ENCODE measurements at places on chromosomes 12 and 14.

- no peak for ATAC-seq
These were observed 32.7 kb downstream of the GPHB5 start for GRCh38 chr14:63286071-63286470.

GRCh38 chr14:24605435-24606190 is 3.9 kb downstream of the GZMH start:
- ATAC-seq = peak; percentile 70

GRCh38 chr12:112908548-112908947 is 1.8 kb downstream of the OAS1 start:
- ATAC-seq = no peak

- ATAC-seq = no peak
These were observed 55.9 kb upstream of the DIO3 start for GRCh38 chr14:101505236-101505970.

DNA sequence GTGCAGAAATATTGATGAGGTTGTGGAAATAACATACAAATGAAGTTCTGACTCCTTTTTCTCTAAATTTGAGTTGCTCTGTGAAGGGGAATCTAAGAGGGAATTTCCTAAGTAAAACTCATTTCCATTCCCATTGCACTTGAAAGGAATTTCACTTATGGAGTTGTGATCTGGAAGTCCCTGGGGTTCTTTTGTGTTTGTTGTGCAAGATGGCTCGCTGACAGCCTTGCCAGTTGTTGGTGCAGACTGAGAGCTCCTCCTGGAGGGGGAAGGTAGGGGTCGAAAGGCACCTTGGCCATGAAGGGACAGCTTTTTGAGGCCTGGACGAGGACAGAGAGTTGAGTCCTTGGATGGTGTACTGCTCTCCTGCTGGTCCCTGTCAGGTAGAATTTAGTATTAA is 72.0 kb downstream of the C12orf56 start:
- no peak for ATAC-seq

GRCh38 chr12:60211244-60211643 is 615.4 kb downstream of the SLC16A7 start:
- no peak for ATAC-seq

- no peak for ATAC-seq
These were observed 1.2 kb downstream of the SCNN1A start for GRCh38 chr12:6374028-6374785.

DNA sequence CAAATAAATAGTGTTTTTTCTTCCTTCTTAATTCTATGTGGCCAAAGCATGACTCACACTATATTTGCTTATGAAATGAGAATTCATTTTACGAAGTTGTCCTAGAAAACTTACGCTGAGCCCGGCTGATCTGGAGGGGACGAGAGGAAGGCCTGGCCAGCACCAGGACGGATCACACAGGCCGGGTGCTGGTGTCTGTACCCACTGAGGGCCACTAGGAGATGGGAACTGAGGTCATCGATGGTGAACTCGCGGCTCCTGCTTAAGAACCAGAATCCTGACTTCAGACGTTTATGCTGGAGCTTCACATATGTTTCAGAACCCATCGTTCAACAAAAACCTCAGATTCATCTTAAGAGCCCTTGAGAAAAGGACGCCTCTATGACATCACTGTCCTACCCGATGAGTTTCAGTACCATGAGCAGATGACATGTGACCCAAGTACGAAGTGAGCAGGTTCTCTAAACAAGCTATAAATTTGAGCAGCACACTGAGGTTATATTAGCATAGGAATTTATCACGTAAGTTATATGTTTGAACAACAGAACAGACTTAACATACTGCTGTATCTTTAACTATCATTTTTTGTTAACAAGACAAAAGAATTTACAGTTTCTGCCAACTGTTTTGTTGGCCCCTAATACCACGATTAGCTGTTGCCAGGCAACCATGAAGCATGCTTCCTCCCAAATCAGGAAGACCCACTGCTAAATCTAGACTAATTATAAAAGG is 111.9 kb downstream of the FOXN3 start:
- ATAC-seq = peak; percentile 22

DNA sequence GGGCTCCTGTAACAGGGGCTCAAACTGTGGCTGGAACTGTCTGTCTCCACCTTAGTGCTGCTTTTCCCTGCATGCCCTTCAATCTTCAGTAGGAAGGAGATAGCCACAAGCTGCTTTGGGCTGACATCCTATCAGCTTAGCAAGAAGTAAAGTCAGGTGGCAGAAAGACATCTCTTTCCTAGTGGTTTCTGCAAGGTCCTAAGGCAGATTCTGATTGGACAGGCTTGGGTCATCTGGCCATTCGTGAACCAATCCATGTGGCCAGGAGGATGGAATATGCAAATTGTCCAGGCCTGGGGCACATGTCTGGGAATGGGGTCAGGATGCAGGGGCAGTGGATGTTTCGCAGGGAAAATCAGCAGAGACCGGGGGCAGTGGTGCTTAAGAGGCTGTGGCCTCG is 5.2 kb downstream of the RITA1 start:
- ATAC-seq = no peak

GRCh38 chr14:59116984-59117415 is 71.5 kb upstream of the DAAM1 start:
- peak; percentile 61 for ATAC-seq

- no peak for ATAC-seq
These were observed 63.7 kb downstream of the WDR20 start for GRCh38 chr14:102203382-102203781.

DNA sequence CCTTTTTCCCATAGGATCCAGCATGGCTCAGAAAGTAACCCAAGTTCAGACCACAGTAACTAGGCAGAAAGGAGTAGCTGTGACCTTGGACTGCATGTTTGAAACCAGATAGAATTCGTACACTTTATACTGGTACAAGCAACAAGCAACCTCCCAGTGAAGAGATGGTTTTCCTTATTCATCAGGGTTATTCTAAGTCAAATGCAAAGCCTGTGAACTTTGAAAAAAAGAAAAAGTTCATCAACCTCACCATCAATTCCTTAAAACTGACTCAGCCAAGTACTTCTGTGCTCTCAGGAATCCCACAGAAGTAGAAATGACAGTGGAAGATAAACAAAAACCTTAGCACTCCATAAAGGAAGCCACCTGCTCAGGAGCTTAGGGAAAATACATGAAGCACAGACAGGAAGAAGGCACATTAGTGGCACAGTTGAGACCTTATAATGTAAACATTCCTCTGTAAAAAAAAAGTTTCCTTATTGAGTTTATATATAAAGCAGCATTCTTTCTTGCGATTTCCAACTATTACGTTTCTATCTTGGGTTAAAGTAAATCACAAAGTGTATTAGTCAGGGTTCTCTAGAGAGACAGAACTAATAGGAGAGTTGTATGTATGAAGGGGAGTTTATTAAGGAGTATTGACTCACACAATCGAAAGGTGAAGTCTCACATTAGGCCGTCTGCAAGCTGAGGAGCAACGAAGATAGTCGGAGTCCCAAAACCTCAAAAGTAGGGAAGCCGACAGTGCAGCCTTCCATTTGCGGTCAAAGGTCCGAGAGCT is 398.4 kb downstream of the DAD1 start:
- no peak for ATAC-seq

DNA sequence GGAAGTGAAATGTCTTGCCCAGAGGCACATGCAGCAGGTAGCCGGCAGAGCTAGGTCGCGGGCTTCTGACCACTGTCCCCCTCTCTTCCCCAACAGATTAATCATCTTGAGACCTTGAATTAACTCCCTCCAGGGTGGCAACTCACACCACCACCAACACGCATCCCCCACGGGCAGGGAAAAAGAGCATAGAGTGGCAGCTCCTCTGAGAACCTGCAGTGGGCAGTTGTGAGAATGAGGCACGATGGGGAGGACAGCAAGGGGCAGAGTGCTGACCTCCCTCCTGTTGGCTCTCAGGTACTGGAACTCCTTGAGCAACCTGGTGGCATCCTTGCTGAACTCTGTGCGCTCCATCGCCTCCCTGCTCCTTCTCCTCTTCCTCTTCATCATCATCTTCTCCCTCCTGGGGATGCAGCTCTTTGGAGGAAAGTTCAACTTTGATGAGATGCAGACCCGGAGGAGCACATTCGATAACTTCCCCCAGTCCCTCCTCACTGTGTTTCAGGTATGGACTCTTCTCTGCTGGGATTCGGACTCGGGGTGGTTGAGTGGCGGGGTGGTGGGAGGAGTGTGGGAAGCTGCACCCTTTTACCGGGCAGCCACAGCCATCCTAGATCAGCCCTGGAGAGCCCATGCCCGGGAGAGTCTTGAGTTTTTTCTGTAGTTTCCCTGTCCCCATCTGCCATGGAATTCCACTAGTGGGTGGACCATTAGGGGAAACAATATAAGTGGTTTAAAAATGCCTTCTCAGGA is 213.3 kb upstream of the FKBP4 start:
- no peak for ATAC-seq

GRCh38 chr14:105398726-105399465 is 558 bp downstream of the TEX22 start:
- ATAC-seq = peak; percentile 46

GRCh38 chr14:21238823-21239518 is 30.3 kb downstream of the HNRNPC start:
- ATAC-seq = no peak

GRCh38 chr12:66552716-66553115 is 126.2 kb downstream of the GRIP1 start:
- ATAC-seq = no peak

DNA sequence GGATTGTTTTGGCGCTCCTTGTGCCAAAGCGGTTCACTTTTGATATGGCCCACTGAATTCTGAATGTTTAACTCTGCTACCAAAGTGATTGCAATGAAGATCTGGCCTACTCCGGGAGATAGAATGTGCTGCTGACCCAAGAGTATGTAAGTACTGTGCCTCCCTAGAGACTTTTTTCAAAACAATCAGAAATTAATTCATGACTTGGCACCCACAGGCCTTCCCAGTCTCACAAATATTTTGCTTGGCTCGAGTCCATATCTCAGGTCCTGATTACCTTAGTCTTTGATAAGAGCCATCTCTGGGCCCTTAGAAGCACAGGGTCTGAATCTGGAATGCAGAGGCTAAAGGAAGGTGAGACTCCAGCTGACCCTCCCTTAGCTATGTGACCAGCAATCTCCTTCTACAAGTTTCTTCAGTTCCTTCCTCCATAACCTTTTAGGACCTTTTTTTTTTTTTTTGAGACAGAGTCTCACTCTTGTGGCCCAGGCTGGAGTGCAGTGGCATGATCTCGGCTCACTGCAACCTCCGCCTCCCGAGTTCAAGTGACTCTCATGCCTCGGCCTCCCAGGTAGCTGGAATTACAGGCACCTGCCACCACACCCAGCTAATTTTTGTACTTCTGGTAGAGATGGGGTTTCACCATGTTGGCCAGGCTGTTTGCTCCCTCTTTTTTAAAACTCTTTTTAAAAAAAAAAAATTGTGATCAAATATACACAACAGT is 49.5 kb upstream of the METAP2 start:
- no peak for ATAC-seq

GRCh38 chr12:27555925-27556778 is 32.1 kb downstream of the PPFIBP1 start:
- ATAC-seq = no peak

GRCh38 chr12:107393043-107393717 is 292.4 kb upstream of the PWP1 start:
- ATAC-seq = no peak

GRCh38 chr12:29572464-29572863 is 75.0 kb upstream of the OVCH1 start:
- no peak for ATAC-seq

- ATAC-seq = peak; percentile 99
These were observed at the start of gene LPCAT3 for GRCh38 chr12:7018350-7019042. Gene LPCAT3 (minus strand): TSS chr12:7018476. CDS start chr12:7018424, 52 bp downstream.
